Activated naive CD4-positive, alpha-beta T cell treated with anti-CD3 and anti-CD28 coated beads for 36 hours (primary cell): ENCODE measurements at places on chromosomes 2 and 18.
A peak's percentile ranks its signal among the peaks of the same experiment; 100 is the strongest.

DNA sequence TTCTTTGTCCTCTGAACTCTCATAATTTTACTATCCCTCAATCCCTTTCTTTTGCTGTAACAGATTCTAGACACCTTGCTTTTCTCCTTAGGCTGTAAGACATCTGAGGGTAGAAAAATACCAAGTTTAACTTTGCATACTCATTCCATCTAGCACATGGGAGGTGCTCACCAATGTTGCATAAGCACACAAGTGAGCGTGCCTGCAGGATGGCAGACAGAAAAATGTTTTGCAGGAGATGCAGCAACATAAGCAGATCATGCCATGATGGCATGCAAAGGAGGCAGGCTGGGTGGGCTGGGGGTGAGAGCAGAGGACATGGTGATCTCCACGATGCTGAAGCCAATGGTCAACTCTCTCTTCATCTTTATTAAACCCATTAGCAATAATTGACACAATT lies 24.1 kb downstream of the CYRIA start:
- no peak for DNase-seq

DNA sequence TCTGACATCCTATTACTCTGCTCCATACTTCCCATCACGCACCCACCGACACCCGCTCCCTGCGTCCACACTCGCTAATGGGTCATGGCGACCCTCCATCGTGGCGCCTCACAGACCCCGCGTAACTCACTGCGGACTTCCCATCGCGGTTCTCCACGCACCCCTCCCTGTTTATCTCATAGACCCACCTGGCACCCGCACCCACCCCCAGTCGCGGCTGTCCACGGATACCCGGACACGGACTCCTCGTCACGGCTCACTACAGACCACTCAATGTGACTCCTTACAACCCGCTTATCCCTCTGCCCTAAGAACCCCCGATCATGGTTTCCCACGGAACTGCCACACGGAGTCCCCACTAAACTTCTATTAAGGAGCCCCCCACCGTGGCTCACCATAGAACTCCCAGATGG lies 458 bp downstream of the CXXC1 start:
- peak; percentile 20 for DNase-seq

DNA sequence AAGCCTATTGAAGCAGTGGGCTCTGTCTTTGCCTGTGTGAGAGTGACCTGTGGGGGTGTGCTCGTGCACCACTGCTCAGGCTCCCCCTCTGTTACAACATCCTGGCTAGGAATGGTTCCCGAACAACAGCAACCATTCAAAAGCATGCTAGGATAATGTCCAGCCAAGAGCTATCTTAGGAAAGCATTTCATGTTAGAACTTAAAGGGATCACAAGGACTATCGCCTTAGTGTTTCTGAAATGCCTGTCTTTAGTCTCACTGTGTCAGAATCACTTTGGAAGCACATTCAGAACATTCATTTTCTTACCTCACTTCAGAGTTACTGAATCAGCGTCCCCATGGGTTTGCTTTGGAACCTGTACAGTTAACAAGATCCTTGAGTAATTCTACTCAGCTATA lies 134.9 kb upstream of the DSEL start:
- no peak for DNase-seq

GRCh38 chr2:196380098-196380497 lies 208.7 kb upstream of the STK17B start:
- no peak for DNase-seq

DNA sequence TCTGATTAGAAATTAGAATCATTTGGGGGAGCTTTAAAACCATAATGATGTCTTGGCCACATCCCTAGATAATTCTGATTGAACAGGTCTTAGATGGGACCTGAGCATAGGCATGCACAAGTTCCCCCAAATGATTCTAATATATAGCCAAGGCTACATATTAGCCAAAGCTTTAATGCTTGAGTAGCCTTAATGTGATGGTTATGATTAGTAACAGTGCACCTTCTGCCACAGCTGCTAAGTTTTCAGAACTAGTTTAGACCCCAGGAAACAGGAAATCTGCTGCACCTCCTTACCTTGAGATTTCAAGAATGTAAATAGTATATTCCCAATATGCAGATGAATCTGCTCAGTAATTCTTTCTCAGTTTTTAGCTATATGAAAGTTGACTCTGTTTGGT lies 119.8 kb downstream of the PTPN4 start:
- DNase-seq = no peak

DNA sequence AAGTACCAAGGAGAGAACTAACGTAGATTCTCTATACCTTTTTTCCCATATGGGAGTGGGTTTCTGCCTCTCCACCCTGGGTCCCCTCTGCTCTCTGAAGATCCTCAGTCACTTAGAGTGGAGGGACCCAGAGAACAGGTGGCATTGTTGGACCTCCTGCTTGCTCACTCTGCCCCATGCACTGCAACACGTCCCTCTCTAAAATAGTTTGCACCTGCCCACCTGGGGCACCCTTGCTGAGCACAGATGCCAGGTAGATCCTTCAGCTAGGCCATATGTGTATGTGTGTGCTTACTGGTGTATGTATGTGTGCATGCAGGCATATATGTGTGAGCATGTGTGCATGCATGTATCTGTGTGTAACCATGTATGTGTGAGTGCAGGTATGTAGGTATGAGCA lies 2.2 kb downstream of the IL36RN start:
- DNase-seq = no peak

- DNase-seq = no peak
Observed at GRCh38 chr2:79855264-79856006, 342.6 kb downstream of the CTNNA2 start.

GRCh38 chr2:101130081-101130480 lies 21.1 kb downstream of the TBC1D8 start:
- DNase-seq = no peak

DNA sequence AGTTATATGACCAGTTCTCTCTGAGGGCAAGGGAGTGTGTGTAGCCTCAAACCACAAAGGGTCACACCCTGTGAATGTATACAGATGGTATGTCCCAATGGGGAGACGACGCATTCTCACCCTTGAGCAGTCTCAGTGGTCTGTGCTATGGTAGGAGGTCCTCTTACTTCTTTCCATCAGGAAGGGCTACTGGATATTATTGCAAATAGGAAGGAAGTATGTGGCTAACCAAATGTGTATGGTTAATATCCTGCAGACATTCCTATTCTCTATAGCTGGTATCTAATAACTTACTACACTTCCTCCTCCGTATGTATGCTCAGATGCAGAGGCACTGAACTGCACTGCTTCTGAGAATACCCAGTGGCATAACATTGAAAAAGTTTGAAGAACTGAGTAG lies 306.7 kb upstream of the CCDC68 start:
- DNase-seq = no peak

- no peak for DNase-seq
Observed at GRCh38 chr18:25112821-25113434, 239.0 kb downstream of the ZNF521 start.

DNA sequence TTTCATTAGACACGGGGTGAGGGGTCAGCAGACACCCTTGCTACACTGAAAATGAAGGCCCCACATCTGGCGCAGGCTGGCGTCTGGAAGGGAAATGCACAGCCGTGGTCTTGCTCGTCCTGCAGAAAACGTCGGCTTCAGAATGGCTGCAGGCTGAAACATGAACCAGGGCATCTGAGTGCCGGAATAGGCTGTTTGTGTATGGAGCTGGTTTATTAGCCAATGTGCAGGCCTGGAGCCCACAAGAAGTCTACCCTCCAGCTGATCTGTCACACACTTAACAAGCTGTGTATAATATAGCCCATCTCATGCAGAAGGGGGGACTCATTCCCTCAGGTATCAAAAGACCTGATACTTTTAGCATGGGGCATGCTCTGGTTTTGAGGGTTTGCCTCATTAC lies 153.4 kb upstream of the SOX11 start:
- no peak for DNase-seq

DNA sequence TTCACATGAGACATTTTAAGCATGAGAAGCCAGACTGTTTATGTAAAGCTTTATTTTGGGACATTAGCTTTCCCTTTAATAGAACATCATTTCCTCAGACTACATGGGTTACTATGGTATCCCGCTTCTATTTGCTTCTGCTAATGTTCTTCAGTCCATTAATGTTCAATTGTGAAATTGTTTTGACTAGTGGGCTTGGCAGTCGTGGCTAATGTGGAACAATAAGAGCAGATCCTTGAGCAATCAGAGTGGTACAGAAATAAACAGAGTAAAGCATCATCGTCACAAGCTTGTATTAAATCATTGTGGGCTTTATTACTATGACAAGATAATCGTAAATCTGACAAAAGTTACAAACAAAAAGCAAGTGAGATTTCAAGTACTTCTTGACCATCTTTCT lies 60.2 kb downstream of the PDE1A start:
- no peak for DNase-seq

- no peak for DNase-seq
Observed at GRCh38 chr2:169362894-169363559, 693 bp upstream of the LRP2 start.

DNA sequence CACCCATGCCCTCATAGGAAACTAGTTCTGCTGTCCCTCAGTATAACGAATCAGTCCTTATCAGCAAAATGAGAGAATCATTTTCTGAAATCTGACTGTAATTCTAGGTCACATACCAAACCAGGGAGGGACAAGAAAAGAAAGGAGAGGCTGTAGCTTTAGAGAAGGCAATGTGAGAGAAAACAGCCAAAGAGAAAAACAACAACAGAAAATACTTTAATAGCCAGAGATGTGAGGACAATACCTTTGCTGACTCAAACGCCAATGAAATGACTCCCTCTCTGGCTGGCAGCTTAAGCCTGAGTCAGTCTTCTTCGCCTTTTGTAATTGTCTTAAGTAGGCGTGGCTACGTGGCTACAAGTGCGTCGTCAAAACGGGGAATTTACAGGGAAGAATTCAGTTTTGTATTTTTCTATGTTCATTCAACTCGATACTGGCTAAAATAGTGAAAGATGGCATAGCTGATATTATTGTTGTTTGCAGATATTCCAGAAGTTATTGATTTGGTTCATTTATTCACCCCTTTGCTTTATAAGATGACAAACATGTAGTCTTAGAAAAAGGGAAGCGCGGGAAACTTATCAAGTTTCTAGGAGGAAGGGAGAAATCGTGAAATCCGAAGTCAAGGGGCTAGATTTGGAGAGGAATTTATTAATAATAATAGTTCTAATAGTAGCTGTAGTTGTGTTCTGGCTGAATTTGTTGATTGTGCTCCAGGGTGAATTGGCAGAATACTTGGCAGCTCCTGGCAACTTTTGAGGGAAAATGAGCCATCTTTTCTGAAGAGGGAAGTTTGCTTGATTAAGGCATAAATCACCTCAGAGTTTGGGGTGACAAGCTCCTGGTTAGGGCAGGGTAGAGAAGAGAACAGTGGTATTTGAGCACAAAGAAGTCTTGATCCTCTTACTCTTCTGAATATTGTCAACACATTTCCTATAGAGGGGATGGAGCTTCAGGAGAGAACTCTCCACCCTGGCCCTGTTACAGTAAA lies at the start of gene IL1A:
Gene IL1A, minus strand, starts transcription at position 295 of the 991 bp plus-strand sequence. CDS start 723 bp downstream, outside the sequence.
- DNase-seq = peak; percentile 38

DNA sequence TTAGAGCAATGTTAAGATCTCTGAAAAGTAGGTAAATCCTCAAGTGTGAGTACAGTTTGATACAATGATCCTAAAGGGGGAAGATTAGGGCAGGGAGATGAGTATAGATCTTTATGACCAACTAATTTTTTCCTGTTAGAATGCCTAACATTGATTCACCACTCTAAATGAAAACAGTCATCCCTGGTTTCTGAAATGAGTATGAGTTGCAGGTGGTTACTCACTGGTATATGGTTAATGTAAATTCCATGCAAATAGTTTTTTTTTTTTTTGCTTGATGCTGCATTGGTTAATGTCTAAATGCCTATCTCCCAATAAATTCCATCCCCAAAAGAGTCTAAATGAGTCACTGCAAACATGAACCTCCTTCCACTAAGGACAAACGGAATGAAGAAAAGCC lies 55.0 kb upstream of the SERPINB2 start:
- no peak for DNase-seq

DNA sequence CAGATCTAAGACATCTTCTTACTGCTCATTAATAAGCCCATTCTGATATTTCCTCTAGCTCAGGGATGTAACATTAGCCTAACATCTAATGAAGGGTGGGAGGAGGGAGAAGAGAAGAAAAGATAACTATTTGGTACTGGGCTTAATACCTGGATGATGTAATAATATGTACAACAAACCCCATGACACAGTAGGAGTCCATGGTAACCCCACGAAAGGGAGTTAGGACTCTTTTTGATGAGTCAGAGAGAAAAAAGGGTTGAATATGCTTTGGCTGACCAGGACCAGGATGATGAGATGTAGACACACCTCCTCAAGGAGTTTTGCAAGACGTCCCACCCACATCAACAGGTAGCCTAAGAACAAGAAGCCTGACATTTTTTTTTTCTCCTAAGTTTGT lies 34.4 kb upstream of the DLX2 start:
- DNase-seq = no peak

DNA sequence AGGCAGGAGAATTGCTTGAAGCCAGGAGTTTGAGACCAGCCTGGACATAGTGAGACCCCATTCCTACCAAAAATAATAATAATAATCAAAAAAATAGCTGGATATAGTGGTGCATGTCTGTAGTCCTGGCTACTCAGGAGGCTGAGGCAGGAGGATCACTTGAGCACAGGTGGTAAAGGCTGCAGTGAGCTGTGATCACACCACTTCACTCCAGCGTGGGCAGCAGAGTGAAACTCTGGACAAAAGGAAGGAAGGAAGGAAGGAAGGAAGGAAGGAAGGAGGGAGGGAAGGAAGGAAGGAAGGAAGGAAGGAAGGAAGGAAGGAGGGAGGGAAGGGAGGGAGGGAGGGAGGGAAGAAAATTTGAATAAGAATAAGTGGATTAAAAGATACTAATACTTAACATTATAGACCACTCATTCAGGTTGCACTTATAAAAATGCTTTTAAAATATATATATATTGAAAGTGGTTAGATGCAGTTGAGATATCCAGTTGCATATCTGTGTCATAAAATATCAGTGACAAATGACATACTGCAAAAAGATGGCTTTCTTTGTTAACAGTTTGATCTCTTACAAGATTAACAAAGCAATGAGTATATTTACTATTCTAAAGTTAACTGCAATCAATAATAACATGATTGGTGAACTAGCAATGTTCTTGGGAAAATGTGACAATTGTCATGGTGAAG lies 702.4 kb downstream of the CPS1 start:
- DNase-seq = no peak

DNA sequence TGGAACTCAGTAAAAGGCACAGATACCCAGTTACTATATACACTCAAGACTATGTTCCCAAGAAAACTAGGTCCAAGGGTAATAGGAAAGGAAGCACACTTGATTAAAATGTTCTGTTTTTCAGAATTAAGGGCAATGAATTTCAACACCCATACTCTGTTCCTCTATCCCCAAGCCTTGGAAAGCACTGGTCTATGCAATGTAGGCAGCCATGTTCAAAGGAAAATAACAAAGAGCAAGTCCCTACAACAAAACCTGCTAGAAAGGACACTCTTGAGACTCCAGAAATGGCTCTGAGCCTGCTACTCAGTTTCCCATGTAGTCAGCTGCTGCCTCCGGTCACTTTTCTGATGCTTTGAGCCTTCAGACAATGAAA lies 6.8 kb downstream of the CYB5A start:
- DNase-seq = no peak
